T-helper 2 cell treated with Interferon-gamma antibody and Interleukin-4, amounts not matched to agents 5 μg/mL and 100 μg/mL, for 36 hours (primary cell): ENCODE measurements at places on chromosomes 3 and 15.
A peak's percentile ranks its signal among the peaks of the same experiment; 100 is the strongest.

DNA sequence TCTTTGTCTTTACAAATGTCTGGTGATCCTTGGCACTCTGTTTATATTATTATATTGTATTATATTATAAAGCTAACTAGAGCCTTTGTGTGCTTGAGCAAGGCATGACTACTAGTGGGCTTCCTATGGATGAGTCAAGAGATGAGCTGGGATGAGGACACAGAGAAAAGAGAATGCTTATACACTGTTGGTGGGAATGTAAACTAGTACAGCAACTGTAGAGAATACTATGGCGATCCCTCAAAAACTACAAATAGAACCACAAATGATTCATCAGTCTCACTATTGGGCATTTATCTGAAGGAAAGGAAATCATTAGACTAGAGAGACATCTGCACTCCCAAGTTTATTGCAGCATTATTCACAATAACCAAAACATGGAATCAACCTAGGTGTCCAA, 40.8 kb upstream of the MED12L start:
- no peak for DNase-seq

DNA sequence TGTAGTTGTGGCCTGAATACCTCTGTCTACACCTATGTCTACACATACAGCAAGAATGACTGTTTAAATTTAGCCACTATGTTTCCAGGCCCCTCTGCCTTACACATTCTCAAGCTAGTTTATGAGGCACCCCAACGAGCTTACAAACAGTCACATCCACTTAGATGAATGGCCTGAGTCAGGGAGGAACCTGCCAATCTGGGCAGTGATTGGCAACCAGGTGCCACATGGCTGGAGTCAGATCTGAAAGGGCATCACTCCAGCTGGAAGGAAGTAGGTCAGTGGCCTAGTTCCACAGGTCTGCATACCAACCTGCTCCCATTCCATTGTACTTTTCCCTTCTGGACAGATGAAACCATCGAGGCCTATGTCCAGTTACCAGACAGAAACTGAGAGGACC, 136.3 kb downstream of the FOXP1 start:
- DNase-seq = no peak

DNA sequence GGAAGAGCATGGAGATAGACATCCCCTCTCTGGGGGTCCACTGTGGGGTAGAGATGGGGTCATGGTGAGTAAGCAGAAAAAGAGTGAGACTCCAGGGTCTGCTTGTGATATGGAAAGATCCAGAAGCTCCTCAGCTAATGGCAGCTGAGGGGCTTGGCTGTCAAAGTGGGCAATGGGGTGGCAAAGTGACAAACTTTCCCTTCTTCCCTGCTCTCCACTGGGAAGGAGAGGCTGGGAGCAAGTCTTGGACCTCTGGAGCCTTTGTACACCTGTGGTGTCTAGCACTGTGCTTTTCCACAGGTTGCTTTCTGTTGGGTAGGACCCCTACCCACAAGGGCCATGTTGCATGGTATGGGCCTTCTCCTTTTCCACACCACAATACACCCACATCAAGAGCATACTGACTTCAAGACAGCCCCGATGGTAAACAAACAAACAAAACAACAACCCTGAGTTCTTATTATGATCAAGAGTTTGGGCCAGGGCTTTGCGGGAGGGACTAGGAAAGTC, 3.5 kb downstream of the ITGA11 start:
- DNase-seq = no peak

- no peak for DNase-seq
Observed at GRCh38 chr3:129994883-129995559, 20.5 kb downstream of the TRH start.

GRCh38 chr3:4613366-4613765, 120.2 kb downstream of the ITPR1 start:
- no peak for DNase-seq

DNA sequence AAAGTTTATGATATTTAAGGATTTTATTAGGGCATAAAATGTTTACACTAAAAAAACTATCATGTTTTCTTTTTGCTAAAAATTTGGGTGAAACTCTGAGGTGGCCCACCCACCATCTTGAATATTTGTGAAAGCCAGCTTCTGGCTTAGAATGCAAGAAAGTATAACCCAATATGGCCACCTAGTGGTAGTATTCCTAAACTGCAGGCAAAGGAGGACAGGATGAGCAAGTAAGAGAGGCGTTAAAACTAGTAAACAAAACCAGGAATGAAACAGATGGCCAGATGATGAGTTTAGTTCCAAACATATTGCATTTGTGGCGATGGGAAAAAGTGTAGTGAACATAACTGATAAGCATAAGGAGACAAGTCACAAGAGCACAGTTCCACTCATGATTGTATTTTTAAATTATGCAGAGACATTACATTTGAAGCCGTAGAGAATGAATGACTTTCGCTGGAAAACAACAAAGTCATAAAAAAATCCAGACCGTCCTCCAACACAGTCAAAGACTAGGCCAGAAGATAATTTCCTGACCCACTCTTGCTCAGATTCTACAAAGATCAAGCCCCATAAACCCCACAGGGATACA, 103.3 kb upstream of the PRTG start:
- DNase-seq = peak; percentile 35

GRCh38 chr3:168534761-168535160, 439.0 kb upstream of the GOLIM4 start:
- DNase-seq = no peak

DNA sequence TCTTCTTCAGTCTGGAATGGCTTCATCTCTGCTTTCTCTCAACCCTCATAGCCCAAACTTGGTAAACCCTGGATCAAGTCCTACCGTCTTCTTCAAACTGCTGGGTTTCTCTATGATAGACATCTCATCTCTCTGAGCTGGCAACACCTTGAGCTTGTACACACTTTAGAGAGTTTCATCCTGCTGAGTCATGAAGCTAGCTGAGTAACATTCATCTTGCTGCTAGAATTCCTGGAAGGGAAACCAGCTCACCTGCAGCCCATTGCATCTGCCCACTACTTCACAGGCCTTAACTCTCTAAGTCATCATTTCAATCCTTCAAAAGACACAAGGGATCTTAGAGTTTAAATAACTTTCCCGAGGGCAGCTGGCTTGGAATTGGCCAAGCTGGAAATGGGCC, 175.5 kb upstream of the RORA start:
- DNase-seq = no peak

DNA sequence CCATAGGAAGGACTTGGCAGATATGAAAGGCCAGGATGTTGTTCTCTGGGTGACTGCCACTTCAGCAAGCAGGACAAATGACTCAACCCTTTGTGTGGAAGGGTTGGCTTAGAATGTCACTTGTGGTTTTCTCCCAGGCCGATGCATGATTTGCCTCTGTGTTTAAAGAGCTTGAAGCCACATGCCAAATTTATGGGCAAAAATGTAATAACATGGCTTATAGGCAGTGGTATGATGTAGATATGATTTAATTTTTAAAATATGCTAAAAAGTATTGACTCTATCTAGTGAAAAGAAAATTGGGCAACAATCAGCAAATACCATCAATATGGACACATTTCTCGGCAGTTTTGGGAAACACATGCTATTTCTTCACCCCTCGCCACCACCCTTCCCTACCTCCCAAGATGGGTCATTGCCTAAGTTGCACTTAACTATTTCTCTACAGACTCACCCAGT, 114.6 kb downstream of the CYP19A1 start:
- DNase-seq = peak; percentile 35

DNA sequence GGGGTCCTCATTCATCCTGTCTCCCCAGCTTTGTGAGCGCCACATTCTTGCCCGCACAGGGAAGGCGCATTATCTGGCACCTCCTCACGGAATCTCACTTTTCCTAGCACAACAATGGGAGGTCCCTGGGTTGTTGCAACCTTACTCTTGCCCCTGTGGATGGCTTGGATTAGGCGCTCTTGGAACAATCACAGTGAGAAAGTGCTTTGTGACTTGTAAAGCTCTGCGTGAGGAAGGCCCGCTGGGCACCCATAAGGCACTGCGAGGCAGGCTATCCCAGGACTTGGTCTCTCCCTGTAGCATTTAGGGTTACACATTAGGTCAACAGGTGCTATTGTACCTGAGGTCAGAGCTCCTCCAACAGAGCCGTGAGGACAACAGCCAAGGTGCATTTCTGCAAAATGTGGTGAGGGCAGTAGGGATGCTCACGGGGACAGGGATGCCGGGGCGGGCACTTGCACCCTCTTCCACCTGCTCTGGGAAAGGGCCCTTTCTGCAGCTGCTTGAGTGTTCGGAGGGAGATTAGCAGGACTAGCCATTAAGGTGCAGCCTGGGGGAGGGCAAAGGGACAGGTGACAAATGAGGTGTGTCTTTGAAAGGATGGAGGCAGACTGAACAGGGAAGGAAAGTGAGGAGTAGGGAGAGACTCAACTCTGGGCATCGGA, 13.9 kb upstream of the LRRC15 start:
- DNase-seq = no peak

- DNase-seq = no peak
Observed at GRCh38 chr3:23576379-23576959, 229.3 kb upstream of the UBE2E1 start.

- DNase-seq = no peak
Observed at GRCh38 chr15:69818529-69818928, 279.2 kb downstream of the TLE3 start.

DNA sequence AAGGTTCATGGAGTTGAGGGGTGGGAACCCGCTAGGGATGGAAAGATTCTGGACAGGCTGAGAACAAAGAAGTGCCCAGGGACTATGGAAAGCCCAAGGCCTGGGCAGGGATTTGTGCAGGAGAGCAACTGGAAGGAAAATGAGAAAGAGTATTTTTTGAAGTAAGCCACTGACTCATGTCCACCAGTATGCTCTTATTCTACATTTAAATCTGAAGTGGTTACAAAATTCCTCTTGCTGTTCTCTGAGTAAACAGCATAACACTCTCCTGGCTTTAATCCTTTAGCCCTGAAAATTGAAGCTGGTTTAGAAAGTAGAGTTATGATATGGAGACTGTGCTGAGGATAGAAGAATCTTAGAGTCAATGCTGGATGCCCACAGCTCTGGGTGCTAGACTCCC, 165.2 kb downstream of the ISL2 start:
- DNase-seq = no peak

- no peak for DNase-seq
Observed at GRCh38 chr3:140574375-140574774, 103.5 kb upstream of the TRIM42 start.

DNA sequence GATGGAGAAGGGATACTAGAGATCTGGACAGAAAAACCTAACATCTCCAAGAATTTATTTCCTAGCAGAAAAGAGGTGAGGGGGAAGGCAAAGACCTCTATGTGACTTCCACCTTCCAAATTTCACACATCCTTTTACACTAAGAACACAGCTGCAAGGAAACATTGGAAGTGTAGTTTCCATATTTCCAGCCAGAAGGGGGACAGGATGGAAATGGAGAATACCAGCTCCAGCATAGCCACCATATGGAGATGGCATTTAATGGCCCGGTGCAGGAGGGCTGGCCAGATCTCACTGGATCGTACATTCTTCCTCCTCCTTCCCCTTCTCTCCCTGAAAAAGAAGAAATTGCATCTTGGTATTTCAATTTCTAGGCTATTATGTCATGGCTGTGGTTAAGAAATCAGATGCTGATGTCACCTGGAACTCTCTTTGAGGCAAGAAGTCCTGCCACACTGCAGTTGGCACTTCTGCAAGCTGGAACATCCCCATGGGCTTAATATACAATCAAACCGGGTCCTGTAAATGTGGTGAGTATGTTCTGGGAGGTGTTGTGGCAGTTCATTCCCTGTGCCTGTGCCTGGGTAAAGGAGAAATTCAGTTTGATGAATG, 36.9 kb upstream of the TF start:
- no peak for DNase-seq
